ENCODE measurements at places on chromosomes 2 and 18. TPM values are rescaled to one million over a fixed set of nuclear protein-coding genes. Genes with fewer than 3 reads are reported as not detected.

IL36B gene
- total RNA-seq, result not detected

PJVK gene
- total RNA-seq, result 5.8 TPM

DNA sequence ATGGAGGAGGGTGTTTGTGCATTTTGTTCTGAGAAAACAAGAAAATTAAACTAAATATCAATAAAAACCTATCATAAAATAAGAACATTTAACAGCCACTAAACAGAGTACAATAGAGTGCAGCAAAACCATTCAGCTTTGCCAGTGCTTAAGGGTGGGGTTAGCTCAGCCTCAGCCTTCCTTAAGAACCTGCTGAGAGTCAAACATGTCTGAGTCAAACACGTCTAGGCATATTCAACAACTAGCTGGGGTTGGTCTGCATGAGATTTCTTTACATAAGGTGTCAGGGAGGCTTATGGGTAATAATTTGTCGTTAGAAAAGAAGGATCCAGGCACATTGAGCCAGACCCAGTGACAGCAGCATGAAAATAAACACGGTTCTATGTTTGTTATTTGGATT is 298.2 kb downstream of the SP3 start:
- DNase-seq, result no peak

IL36A gene
- not detected for total RNA-seq

GRCh38 chr2:30775833-30776232 is 31.4 kb downstream of the CAPN13 start:
- peak; percentile 20 for DNase-seq

DNA sequence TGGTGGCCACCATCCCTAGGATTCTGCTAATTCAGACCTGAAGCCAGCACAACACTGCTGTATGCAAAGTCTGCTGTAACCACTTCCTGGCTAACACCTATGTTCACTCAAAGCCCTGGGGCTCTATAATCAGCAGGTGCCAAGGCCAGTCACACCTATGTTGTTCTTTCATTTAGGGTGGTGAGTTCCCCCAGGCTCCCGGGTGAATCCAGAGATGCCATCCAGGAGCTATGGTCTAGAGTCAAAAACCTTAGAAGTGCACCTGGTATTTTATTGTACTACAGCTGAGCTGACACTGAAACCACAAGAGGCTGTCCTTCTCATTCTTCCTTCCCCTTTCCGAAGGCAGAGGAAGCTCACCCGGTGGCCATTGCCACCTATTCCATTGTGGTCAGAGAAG is 46.2 kb upstream of the CCDC141 start:
- no peak for DNase-seq

DNA sequence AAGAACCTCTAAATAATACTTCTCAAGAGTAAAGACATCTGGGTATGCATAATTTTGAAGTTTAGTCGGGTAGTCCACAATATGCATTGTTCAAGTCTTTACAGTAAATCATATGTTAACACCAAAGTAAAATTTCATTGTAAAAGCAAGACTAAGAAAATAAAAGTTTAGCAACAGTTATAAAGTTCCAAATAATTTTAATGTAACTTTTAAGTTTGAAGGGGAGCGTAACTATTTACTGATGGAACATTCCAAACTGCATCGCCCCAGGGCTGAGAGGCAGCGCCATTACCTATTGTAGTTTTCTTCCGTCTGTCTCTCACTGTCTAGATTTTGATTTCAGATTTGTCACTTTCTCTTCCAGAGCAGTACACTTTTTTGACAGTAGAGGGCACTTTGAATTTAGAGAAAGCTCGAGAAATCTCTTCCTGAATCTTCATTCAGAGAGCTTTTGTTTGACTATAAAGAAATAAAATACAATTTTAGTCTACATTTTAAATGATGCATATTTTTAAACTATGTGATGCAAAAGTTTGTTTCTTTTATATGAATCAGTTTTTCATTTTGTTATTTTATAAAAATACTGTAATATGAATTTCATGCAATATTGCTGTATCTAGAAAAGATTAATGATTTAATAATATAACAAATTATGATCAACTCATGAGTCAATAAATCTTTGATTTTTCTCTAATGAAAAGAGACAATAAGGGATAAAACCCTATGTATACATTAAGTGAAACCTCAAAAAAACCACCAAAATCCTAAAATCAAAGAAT is 389.8 kb downstream of the FIGN start:
- no peak for DNase-seq

XDH gene
- total RNA-seq, result 6.6 TPM

DNA sequence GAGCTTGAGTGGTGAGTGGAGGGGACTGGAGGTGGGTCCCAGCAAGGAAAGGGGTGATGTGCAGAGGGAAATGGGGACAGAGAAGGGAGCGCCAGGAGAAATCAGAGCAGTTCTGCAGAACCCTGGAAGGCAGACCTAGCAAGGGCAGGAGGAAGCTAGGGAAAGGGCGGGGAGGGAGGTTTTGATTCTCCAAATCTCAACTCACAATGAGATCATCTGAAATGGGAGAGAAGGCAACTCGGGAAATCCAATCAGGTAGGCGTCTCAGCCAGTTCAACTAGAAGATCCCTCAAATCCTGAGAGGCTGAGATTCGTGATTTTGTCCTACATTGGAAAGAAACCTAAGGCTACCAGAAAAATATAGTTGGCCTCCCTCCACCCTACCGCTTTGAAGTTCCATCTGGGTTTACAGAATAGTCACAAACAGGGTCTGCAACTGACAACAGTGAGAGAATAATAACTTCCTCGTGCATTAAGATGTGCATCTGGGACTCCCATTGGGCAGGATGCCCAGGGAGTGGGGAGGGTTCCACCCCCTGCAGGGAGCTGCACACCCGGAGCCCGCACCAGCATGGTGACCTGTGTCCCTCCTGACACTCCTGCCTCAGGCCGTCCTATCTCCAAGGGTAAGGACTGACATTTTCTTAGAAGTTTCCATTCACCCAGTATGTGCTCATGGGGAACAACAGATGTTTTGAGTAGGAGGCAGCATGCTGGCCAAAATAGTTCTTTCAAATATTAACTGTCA is 113.3 kb upstream of the ODC1 start:
- DNase-seq, result no peak

STARD6 gene
- total RNA-seq, result not detected

DNA sequence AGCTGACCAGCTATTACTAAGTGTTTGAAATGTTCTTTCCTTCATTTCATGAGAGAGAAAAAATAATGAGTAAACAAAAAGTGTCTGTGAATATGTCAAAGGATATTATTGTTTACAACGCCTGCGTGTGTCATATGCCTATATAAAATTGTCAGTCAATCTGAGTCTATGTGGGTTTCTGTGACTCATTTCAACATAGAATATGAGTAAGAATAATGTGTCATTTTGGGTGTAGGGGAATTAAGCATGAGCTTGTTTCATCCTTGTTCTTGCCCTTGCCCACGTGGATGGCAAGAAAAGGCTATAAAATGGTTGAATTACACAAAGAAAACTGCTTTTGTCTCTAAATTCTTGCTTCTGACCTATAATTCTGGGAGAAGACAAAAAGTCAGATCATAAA is 466.0 kb downstream of the PTH2R start:
- DNase-seq, result no peak

STAT4 gene
- total RNA-seq, result 5.3 TPM

GRCh38 chr2:10537522-10538199 is 89.5 kb upstream of the ODC1 start:
- DNase-seq, result no peak
